ENCODE measurements at places on chromosomes 4 and X.

DNA sequence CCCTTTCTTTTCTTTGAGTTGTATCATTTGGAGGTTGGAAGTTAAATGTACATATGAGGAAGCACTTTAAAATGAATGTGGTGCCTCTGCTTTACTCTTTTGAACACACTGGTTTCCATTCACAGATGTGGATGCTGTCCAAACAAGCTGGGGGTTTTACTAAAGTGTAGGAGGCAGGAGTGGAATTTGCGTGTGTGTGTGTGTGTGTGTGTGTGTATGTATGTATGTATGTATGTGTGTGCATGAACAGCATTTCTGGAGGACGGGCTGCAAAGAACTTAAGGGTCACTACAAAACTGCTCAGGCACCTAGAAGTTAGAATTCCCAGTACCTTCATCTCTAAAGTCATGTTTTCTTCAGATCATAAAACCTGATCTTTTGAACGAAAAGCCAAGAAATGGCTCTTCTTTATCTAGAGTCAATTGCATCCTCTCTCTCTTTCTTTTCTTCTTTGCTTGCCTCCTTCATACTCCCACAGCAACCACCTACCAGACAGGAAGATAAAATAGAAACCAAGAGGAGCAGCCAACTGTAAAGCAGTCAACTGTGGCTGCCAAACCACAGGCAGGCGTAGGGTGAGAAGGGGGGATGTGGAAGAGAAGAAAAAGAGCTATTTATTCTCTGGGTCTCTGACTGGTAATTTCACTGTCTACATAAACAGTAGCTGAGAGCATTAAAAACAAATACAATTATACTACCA lies 177.0 kb upstream of the RASGEF1B start:
- DNase-seq = peak; percentile 12

DNA sequence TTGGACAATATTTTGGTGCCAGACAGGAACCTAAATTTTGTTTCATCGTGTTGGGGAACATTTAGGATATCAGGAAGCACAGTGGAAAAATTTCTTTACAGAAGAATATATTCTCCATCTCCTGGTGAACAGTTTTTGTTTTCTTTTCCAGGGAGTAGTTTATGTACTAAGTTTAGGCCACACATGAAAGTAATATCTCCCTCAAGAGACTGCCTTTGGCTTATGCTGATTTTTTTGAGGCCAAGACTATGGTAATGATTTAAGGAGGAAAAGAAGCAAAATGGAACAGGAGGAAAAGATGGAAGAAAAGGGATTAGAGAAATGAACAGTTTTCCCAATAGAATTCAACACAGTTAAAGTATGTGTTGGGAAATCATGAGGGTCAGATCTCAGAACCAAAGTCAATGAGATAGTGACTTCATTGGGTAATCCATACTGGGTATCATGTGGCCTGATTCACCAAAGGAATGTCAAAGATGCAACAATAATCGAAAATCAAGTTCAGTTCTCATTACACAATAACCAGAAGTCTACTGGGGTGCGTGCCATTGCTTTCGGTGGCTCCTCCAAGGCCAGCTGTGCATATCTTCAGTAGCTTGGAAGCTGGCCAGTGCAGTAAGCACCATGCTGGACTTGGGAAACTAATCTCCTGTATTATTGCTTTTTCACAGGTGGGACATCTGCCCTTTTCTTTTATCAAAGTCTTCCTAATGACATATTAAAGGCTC lies 234.8 kb downstream of the COL25A1 start:
- no peak for DNase-seq

- no peak for DNase-seq
These were observed 656.7 kb downstream of the ZNF674 start for GRCh38 chrX:45888518-45888917.

DNA sequence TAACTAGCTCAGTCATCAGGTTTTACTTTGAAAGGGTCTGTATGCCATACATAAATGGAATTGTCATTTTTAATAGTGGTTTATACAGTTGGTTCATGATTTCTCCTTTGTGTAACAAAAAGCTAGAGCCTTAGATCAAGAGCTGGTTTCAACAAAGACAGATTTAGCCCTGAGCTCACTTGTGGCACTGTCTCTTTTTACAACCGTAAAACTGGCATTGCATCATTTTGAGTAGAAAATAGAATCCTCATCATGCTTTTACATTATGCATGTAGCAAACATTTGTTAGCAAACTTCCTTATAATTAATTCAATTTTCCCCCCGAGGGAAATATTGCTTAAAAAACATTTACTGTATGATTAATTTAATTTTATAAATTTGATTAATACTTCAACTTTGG lies 1871.5 kb downstream of the ARAP2 start:
- no peak for DNase-seq

DNA sequence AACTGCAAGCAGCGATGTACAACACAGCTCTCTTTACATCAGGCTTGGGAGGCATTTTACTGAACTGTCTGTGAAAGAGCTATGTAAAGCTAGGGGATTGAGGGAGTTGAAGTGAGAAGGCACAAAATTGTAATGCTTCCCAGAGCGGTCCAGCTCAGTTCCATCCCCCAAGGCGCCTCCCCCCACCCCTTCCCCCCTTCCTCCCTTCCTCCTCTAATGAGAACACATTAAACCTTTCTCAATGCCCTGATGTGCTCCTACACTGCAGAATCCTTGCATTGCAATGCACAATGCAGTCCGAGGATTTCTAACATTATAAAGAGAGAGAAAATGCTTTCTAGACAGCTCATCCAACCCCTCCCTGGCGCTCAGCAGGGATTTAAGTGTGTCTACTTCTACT lies 73.9 kb downstream of the CXXC4 start:
- no peak for DNase-seq

DNA sequence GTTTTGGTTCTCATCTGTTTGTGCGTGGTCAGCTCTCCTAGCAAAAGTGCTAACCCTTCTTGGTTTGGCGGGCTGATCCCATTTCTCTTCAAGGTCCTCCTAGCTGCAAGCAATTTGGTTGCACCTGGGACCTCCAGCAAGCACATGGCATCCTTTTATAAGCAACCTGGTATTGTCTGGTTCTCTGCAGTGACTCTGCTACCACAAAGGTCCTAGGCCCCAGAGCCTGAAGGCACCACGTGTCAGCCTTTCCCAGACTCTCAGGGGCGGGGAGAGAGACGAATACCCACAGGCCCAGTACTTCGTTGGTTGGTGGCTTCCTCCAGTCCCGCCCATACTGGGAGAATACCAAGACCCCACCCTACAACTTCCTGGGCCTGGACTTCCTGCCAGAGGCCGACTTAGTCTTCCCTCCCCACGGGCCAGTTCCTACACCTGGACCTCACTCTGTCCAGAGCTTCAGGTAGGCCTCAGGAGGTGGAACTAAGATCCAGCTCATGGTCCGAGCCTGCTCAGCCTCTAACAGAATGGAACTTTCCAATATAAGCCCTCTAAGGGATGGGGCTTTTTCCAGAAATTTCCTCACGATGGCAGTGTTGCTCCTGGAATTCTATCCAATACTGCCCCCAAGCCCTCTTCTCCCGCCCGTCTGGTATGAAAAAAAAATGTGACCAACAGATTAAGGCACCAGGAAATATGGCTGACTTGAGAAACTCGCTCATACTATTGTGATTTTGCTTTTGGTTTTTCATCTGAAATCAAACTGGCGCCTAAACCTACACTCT lies 192.5 kb upstream of the STK26 start:
- no peak for DNase-seq

DNA sequence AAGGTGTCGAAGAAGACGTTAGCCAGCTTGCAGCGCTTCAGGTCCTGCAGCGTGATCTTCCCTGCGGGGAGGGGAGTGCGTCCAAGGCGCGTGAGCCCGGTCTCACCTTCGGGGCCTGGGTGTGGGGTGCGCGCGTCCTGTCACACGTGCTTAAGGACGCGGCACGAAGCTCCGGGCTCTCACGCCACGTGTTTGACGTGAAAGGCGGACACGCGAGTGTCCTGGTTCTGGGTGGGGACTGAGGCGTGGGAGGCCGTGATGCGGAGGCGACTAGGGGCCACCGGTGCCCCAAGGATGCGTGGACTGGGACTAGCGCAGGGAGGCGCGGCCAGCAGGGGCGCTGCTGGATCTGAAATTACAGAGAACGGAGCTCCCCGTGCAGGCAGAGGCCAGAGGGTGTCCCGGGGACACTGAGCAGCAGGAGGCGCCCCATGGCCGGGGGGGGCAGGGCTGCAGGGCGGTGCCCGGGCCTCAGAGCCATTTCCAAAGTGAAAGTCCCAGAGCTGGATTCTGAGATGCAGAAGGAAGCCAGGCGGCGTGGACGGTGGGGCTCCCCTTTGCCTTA lies 20.3 kb upstream of the GTPBP6 start:
- no peak for DNase-seq

GRCh38 chr4:41360921-41361793 lies 104.4 kb downstream of the UCHL1 start:
- DNase-seq = no peak

DNA sequence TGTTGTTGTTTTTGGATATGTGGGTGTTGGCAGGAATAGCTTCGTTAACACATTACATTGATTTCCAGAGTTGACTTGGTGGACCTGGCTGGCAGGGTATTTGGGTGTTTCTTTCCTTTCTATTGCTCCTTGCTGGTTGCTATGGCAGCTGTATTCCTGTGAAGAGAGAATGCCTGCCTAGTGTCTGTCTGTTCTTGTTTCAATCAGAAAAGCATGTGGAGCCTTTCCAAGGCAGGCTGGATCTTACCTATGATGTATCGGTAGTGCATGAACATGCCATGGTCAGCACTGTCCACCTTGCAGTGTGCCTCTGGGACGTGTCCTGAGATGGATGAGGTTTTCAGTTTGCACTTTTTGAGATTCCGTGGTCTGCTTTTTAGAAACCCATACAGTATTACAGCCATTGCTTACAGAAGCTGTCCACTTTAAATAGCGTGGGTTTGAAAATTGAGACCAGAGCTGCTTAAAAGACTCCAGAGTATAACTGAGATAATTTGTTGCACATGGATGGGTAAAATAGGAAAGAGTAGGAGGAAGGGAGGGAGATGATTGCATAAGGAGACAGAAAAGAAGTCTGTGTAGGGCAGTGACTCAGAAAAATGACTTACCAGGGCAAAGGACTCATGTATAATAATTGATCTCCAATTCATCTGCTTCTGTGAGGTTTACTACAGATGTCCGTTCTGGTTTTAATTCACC lies 20.0 kb upstream of the AADAT start:
- DNase-seq = no peak

GRCh38 chrX:148784137-148784536 lies 283.7 kb downstream of the AFF2 start:
- no peak for DNase-seq

DNA sequence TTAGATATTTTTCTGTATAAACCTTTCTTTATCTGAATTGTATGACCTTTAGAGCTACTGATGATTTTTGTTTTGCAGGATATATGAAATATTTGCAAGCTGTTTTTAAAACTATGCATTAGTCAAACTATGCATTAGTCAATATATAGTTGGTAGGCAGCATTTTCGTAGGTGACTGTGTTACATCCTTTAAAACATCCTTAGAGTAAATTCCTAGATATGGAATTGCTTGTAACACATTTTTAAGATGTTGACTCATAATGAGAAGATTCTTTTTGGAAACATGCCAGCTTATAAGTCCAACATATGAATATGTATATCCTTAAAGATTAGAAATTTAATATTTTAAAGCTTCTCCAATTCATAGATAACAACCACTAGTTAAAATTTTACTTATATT lies 1768.5 kb downstream of the PCDH7 start:
- no peak for DNase-seq

DNA sequence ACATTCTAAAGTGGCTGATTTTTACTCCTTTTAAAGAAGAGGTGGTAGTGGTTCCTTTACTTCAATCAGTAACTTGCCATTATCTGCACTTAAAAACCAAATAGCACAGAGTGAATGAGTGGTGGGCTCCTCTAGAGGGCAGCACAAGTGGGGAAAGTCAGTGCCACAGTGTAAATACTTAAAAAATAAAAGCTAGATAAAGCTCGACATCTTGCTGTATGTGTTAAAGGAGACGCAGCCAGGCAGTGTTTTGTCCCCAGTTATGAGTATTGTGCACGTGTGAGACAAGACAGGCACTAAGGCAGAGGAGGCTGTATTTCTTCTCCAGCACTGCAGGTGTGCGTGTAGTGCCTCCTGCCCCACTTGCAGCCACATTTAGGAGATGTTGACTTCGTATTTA lies 24.6 kb downstream of the NAP1L5 start:
- no peak for DNase-seq

- DNase-seq = no peak
These were observed 38.8 kb upstream of the UGDH start for GRCh38 chr4:39565878-39566600.

- DNase-seq = no peak
These were observed 358.3 kb upstream of the BOD1L1 start for GRCh38 chr4:13985837-13986236.

DNA sequence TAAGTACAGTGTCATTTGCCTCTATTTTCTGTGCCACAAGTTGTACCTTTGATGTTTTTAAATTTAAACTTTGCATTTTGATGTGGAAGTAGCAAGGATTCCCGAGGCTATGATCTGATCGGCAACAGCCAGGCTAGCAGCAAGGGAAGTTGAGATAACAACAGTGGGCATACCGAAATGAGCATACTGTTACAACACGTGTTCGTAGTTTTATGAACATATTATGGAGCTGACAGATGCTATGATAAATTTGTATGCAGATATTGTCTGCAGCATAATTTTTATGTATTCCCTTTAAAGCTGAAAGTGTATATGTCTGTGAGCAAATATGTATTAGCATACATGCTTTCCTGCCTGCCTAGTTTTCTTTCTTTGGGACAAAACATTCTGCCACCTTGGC lies 306.1 kb downstream of the PCDH7 start:
- no peak for DNase-seq

DNA sequence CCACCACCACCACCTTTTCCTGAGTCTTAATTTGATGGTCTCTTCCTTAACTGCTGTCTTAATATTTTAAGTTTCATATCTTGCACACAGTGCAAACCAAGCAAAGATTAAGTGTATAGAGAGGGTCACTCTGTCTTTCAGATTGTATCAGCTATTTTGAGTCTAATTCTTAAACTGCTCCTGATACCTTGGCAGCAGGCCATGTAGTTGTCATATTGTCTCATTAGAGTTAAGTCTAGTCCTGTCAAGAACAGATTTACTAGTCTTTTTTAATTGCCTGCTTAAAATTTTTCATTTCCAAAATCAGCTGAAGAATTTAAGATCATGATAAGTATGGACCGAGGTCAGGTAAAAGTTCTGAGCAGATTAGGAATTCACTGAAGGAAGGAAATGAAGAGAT lies 51.5 kb downstream of the FHIP1A start:
- DNase-seq = no peak
